Coronary artery (tissue), 2 donors: ENCODE measurements at places on chromosomes 5 and 9.

DNA sequence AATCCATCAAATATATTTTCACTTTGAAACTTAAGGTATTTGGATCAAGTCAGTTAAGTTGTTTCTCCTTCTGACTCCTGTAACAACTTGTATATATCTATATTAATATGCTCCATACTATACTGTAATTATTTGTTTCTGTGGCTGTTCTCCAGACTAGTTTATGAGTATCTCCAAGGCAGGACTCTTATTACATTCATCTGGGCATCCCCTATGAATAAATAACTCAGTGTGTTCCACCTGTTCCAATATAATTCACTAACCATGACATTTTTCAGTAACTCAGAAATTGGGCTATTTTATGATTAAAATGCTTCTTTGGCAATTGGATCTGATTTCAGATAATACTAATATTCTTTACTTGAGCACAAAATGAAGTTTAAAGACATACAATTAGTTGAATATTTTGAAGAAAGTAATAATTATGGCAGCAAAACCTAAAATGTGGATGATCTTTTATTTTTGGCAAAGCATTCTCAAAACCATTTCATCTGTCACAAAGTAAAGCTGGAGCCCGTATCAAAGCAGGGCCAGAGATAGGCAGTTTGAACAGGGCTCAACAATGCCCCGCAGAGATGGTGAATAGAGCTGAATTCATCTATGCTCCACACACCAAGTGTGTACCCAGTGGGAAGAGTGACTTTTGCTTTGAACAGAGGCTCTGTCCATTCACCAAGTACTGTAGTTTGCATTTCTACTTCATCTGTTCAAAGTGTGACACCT is 314.3 kb downstream of the PDE4D start:
- no peak for DNase-seq

- DNase-seq: no peak
Measured at GRCh38 chr9:111399772-111400563, 69.9 kb upstream of the OR2K2 start.

DNA sequence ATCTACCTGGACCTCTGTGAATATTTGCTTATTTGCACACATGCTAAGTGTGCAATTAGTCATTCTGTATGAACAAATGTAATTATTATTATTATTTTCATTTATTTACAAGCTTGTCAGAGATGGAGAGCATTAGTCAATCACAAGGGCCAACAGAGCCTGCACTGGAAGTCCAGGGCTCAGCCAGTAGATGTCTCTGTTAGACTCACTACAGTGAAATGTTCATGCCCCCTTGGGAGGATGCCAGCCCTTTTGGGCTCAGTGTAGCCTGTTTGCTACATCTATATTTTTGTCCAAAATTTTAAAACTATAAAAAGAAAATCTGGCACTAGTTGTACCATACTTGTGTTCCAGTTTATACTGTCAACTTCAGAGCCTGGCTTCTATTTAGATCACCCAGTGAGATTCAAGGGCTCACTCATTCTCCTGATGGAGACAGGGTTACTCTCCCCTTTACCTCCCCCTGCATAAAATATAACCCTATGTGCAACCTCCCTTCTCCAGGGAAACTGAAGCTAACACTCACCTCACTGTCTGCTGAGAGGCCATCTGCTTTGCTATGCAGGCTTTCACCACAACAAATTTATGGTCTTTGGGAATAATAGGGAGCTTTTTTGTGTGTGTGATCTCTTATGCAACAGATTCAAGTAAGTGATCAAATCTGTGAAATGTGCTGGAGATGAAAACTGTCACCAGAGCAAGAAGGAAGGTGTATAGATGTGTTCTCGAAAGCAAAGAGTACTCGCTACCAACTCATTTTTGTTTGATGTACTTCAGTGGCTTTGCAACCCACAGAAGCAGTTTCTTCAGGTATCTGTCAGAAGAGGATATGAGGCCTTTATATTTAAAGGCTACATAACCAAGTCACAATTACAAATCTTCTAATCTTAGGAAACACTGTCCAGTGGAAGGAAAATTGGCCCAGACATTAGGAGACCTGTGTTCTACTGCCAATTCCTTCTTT is 99.9 kb upstream of the TLE4 start:
- peak; percentile 79 for DNase-seq

DNA sequence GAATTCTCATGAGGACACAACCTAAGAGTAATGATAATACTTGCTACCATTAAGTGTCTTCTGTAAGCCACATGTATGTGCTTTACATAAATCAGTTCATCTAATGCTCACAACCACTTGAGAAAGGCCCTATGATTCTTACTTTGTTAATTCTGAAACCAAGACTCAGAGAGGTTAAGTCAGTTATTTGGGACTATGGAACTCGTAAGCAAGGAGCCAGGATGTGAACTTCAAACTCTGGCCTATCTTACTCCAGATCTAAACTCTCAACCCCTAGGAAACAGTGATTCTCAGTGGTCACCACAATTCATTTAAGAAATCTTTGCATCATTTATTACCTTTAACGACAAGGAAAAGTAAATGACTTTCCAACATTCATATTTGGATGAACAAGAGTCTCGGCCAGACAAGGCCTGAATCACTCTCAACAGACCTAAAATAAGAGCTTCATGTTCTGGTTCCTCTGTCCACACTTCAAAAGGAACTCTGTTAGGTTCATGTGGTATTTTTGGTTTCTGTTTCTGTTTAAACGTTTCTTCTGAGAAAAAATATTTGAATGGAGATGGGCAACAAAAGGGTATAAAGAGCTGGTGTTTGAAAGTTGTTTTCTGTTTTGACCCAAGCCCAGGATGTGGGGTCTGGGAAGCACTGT is 104.8 kb downstream of the LPAR1 start:
- DNase-seq: no peak

DNA sequence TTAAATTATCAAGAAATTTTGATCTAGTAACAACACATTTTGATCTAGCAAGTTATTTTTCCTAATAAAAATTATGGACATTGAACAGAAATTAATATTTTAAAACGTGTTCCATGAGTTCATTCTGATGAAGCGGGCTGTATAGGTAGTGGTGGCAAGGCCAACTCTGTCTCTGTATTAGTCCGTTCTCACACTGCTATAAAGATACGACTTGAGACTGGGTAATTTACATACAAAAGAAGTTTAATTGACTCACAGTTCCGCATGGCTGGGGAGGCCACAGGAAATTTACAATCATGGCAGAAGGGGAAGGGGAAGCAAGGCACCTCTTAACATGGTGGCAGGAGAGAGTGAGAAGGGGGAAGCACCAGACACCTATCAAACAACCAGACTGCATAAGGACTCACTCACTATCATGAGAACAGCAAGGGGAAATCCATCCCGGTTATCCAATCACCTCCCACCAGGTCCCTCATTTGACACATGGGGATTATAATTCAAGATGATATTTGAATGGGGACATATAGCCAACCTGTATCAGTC is 61.2 kb downstream of the TMEM232 start:
- no peak for DNase-seq

DNA sequence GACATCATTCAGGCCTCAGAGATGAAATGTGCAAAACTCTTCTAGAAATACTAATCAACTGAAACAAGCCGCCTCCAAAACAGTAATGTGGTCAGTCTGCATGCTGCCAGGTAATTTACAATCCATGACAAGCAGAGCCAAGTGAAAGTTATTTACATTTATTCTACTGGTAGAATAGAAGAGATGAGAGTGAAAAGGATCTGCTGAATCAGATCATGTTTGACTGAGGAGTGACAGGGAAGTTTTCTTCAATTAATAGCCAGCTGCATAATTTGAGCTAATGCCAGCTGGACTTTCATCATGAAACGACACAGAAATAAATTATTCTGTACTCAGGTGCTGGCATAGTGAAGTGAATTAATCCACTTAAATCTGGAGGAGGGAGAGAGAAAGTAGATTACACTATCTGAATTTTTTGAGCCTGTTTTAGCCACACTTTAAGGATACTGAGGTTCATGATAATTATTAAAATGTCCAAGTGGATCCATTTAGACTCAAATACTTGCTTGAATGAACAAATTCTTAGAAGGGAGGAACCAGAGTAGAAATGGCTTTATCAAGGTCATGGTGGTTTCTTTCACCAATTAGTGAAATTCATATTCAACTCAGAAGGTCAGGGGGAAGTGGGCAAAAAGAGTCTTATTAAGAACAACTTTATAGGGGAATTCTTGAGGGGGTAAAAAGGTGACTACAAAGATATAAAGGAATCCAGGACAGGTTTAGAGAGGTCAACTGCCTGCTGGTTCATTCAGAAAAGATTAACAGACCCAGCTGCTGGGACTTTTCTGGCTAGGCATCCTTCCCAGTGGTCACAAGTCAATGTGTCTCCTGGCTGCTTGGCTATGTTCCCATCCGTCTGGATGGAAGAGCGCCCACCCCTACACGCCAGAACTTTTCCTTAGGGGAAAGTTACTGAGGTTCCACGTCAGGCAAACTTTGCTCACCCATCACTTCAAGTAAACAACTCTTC is 350.4 kb downstream of the PDE4D start:
- DNase-seq: no peak

- no peak for DNase-seq
Measured at GRCh38 chr9:112179816-112180215, 4.7 kb upstream of the SUSD1 start.

- no peak for DNase-seq
Measured at GRCh38 chr5:68255305-68256120, 40.0 kb downstream of the PIK3R1 start.

DNA sequence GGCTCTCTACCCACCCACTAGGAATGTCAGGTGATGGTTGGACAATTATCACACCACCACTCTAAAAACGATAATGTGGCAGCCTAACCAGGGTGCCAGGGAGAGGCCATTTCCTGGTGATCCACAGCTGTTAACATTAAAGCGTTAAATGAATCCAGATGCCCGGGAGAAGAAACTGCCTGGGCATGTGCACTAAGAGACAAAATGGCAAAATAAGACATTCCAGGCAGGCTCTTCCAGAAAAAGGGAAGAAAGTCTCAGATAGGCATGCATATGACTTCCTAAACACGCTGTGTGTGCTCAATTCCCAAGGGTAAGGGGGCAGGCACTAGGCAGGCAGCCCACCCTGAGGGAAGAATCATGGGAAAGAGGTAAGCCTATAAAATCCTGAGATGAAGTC is 4.6 kb upstream of the TXN start:
- DNase-seq: no peak

GRCh38 chr9:71076096-71076495 is 45.3 kb downstream of the TRPM3 start:
- no peak for DNase-seq

GRCh38 chr9:132235894-132236661 is 74.2 kb downstream of the NTNG2 start:
- DNase-seq: no peak

- DNase-seq: no peak
Measured at GRCh38 chr9:129949821-129950220, 93.2 kb downstream of the FNBP1 start.

- DNase-seq: no peak
Measured at GRCh38 chr9:130366888-130367550, 77.7 kb upstream of the ASS1 start.

- no peak for DNase-seq
Measured at GRCh38 chr5:126124706-126125345, 298.4 kb upstream of the GRAMD2B start.

GRCh38 chr5:170314541-170315095 is 17.0 kb upstream of the LCP2 start:
- no peak for DNase-seq

GRCh38 chr9:137575716-137576411 is 2.9 kb downstream of the DPH7 start:
- DNase-seq: no peak

DNA sequence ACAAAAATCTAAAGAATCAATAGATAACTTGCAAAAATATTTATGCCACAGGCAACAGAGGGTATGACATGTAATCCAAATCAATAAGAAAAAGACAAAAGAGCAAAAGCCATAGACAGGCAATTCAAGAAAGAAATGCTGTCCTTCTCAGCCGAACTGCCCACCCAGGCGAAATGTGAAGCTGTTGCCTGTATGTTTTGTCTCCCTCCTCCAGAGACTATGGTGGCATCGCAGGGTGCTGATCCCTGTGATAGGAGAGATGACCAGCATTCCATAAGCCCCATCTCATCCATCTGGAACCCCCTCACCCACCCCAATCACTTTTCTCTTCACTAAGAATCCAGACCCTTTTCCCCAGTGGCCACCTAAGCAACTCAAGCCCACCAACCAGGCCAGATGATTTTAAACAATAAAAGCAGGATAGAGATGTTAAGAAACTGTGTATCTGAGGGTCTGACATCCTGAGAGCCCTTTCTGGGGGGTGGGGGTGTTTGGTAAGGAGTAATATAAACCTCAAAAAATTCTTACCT is 5.3 kb upstream of the ACSL6 start:
- no peak for DNase-seq

DNA sequence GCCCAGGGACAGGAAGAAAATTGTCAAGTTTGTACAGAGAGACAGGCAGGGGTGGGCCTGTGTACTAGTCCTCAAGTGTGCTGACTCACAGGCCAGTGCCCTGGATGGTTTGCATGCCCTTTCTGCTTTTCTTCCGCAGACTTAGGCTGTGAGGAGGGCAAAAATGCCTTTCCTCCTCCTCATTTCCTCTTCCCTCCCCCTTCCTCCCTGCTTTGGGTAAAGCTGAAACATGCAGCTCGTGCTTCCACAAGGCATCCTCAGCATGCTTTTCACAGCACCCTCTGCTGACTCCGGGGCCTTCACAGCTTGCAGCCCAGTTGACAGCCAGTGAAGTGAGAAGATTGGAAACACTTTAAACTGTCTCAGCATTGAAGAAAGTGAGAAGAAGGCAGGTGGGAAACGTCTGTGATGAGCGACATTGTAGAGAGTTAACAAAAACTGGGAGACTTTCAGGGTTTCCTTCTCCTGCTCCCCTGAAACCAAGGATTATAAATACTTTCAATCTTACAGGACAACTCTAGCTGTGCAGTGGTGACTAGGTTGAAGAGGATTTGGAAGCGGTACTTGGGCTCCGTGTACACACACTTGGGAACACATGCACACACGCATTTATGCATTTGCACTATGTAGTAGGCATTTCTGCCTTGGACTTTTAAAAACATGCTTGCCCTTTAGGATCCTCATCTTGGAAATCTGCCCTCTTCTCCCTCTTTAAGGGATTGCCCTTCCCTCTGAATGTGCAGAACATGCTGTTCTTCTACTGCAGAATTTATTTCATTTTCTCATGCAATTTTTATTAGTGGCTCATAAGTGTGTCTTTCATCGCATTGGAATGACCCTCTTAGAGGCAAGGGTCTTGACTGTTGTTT is 138.8 kb downstream of the GRIA1 start:
- peak; percentile 77 for DNase-seq

GRCh38 chr5:58300346-58300895 is 159.5 kb downstream of the PLK2 start:
- DNase-seq: no peak
